Thymus (tissue), 14 donors: ENCODE measurements at places on chromosomes 13 and 19.
A peak's percentile ranks its signal among the peaks of the same experiment; 100 is the strongest.

DNA sequence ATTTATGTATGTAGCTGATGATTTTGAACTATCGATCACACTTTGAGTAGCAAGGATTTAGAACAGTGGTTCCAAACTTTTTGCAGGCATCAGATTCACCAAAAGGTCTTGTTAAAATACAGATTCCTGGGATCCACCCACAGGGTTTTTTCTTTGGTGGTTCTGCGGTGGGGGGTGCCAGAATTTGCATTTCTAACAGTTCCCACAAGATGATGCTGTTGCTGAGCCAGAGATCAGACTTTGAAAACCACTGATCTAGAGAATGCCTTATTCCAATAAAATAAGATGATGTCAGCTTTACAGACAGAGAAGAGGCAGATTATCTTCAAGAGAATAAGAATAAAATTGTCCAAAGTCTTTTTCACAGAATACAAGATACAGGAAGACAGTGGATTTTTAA lies 80.9 kb upstream of the SHISA2 start:
- DNase-seq: no peak

- DNase-seq: peak; percentile 44
These were observed 647 bp upstream of the KLF12 start for GRCh38 chr13:74134777-74135325.

- no peak for DNase-seq
These were observed 38.0 kb downstream of the STK24 start for GRCh38 chr13:98538876-98539275.

DNA sequence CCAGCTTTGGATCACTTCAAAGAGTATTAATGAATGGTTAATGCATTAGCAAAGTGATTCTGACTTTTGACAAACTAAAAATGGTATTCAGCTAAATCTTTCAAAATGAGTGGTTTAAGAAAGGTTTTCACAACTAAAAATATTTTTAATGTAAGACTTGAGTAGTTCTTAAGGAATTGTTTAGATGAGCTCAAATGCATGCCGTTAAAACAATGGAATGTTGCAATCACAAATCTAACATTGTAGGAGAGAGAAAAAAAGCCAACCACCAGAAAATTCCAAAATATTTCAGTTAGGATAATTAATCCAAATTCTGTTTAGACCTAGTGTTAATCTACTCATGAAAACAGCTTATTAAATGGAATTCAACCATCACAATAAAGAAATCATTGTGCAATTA lies 1044.8 kb upstream of the SLC10A2 start:
- no peak for DNase-seq

GRCh38 chr13:52454459-52454819 lies 839 bp upstream of the CKAP2 start:
- no peak for DNase-seq

GRCh38 chr13:94966422-94966955 lies 254.1 kb upstream of the SOX21 start:
- DNase-seq: no peak

DNA sequence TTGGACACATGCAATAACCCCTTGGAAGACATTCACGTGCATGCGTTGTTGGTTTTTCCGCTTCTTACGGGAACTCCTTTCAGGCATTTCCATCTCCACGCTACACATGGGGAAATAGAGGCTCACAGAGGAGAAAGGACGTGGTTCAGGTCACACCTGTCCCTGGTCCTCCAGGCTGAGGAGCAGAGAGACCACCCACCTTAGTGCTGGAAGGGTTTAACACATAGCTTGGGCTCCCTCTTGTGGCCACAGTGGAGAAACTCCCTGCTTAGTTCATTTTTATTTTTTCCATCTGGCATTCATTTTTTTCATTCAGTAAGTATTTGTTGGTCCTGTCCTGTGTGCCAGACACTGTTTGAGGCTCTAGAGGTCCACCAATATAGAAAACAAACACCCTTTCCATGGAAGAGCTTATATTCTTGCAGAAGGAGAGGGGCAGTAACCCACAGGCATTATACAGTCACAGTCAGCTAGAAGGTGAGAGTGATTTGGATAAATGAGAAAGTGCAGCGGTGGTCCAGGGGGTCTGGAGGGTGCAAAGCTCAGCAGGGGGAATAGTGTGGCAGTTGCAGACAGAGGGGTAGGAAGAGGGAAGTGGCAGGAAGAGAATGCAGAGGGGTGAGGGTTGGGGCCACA lies 24.2 kb upstream of the TTYH1 start:
- peak; percentile 75 for DNase-seq

GRCh38 chr13:97866346-97866745 lies 87.1 kb upstream of the IPO5 start:
- no peak for DNase-seq

DNA sequence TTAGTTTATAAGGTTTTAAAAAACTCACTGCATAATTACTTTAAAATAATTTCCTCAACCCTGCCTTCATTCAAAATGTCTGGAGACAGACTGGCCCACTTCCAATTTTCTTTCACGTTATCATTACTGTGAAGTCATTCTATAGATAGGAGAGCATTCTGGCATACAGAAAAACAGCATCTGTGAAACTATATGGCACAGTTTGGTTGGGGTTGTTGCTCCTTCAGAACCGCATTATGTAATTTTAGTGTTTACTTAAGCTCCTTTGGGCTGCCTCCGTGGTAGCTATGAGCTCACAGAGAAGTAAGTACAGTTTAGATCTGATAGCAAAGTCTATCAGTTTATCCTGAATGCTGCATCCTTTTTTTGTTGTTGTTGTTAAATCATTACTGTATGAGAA lies 104.3 kb downstream of the KCNRG start:
- no peak for DNase-seq

- DNase-seq: no peak
These were observed 65.8 kb downstream of the FREM2 start for GRCh38 chr13:38752686-38753085.
